ENCODE measurements at places on chromosomes 6 and 20. TPM values are rescaled to one million over a fixed set of nuclear protein-coding genes. Genes with fewer than 3 reads are reported as not detected.

Gene ANGPT4
- total RNA-seq = not detected

Gene PCK1
- total RNA-seq = 8.5 TPM

Gene C20orf144
- total RNA-seq = not detected

Gene SLA2
- 0.38 TPM for total RNA-seq

Gene MSH5
- total RNA-seq = 2.8 TPM

Gene HSD17B8
- total RNA-seq = 20.1 TPM

Gene CDSN
- total RNA-seq = 0.11 TPM

Gene BMP5
- total RNA-seq = 1.3 TPM

Gene RFX6
- total RNA-seq = not detected

Gene TGM3
- not detected for total RNA-seq

Gene PAX1
- total RNA-seq = not detected

Gene RTN4IP1
- total RNA-seq = 15.7 TPM

Gene PACRG
- total RNA-seq = 9.8 TPM

Gene ANKEF1
- total RNA-seq = 1.5 TPM

Gene EPHA7
- 15.1 TPM for total RNA-seq

Measured in heart right ventricle (tissue), 16 donors.